ENCODE measurements at places on chromosomes 1 and 21.
A peak's percentile ranks its signal among the peaks of the same experiment; 100 is the strongest.

- no peak for DNase-seq
Observed at GRCh38 chr1:20652300-20652699, 8.9 kb downstream of the DDOST start.

DNA sequence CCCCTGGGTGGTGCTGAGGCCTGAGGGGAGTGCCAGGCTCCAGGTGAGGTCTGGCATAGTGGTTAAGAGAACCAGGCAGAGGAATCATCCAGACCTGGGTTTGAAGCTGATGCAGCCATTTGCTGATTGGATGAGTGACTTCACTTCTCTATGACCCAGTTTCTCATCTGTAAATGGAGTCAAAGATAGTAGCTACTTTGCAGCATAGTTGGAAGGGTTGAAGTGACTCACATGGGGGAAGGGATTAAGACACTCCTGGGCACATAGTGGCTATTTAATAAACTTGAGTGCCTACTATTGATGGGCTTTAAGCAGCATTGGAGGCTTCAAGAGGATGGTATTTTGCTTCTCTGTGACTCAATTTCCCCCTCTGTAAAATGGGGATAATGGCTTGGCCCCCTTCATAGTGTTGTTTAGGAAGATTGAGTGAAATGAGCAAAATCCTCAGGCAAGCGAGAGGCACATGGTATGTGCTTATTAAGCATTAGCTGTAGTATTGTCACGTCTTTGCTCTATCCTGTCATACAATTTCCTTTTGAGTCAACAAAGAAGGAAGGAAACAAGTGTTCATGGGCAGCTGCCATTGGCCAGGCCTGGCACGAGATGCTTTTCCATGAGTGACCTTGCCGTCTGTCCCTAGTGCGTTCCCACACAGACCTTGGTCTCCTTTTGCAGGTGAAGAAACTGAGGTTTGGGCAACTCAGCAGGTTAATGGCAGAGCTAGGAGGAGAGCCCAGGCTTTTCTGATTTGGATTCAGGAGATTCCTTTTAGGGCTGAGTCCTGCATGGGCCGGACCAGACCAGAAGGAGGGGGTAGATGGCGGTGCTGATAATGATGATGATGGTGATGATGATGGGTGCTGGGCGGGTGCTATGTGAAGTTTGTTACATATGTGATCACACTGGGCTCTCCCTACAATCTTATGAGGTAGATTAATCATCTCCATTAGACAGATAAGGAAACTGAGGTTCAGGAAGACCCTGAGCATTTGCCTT is 131.1 kb upstream of the WNT4 start:
- no peak for DNase-seq

- no peak for DNase-seq
Observed at GRCh38 chr1:116357487-116357886, 15.6 kb upstream of the ATP1A1 start.

DNA sequence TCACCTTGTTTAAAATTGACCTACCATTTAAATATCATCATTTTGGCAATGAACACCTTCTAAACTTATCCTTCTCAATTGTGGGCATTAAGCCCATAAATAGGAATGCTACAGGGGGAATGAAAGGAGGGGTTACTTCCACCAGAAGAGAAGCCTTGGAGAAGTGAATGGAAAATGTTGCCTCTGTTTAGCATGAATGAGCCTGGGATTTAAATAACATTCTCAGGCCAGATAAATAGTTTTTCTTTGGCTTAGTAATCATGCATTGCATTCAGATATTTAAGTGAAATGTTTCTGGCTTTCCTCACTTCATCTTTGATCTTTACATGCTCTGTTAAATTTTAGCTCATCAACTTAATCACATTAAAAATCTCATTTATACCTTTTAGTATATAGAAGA is 284.3 kb upstream of the FMN2 start:
- no peak for DNase-seq

- no peak for DNase-seq
Observed at GRCh38 chr21:31041295-31042079, 3.2 kb upstream of the KRTAP19-8 start.

DNA sequence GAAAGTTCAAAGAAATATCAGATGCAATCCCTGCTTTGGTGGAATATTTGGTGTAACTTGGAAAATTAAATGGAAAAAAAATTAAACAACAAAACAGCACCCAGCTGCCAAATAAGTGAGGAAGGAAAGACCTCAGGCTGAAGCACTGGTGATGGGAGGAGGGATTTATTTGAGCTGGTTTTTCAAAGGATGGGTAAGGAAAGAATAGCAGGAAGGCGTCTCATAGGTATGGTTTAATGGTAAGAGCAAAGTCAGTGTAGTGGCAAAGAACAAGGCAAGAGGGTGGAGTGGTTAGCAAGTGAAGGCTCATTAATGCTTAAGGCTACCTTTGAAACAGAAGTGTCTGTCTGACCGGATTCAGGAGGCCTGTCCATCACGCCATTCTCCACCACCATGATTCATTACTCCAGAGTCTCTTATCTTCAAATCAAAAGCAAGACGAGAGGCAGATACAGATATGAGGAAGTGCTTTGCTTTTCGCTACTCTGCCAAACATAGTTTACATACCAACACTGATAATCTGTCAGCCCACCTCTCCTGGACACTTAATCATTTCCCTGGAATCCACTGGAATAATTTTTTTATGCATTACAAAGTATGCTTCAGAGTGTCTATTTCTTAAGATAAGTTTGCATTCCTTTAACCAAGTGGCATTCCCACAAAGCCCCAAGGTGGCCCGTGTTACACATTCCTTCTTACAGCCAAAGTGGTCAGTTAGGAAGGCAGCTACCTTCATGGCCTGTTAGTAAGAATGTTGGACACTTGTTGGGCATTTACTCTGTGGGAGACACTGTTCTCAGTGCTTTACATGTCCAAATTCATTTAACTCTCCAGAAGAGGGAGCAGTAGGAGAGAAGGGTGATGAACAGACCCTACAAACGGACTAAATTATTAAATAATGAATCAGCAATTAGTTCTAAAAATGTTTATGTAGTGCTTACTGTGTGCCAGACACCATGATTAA is 146.6 kb downstream of the ROR1 start:
- DNase-seq = peak; percentile 22

DNA sequence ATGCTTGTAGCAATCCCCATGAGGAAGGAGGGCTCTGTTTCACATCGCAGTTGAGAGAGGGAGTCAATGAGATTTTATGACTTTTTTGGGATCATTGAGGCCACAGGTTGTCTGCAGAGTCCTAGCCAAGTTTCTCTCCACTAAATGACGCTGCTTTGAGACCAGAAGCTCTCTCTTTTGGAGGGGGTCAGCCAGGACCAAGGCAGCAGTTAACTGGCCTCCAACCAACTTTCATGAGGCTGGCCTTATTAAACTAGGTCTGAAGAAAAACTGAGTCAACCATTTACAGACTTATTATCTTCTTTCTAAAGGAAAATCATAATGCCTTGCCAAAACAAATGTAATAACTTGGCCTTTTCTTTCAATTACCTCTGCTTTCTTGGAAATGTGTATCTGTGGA is 8.6 kb downstream of the WLS start:
- no peak for DNase-seq

DNA sequence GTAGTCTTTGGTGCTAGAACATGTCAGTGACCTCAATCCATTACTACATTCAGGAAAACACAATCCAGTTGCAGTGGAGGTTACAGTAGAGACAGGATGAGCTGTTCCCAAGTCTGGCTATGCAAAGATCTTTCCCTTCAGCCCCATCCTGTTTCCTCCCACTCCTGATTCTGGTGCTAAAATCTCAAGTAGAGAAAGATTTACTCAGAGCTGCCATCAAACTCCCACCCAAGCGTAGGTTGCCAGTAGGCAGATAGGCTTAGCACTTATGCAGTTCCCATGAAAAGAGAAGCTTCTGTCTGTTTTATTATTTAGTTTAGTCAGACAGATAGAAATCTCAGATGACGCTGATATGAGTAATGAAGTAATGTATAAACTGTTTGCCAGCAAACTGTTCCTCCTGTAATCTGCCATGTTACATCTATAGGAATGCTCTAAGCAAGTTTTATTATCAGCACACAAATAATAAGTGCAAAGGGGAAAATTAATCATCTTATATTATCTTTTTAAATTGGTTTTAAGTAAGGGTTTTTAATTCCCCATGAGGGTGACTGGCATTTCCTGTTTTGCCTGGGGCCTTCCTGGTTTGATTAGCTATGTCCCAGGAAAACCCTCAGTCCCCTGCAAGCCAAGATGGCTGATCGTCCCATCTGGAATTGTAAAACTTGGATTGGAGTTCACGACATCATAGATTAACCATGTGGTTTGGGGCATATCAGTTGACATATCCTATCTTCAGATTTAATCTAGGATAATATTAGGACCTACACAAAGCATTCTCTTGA is 188.3 kb upstream of the PALMD start:
- no peak for DNase-seq

GRCh38 chr1:83763361-83764095 is 235.4 kb downstream of the TTLL7 start:
- DNase-seq = no peak

GRCh38 chr1:154179946-154180687 is 11.8 kb downstream of the TPM3 start:
- peak; percentile 59 for DNase-seq

GRCh38 chr1:205032508-205032907 is 10.5 kb upstream of the CNTN2 start:
- no peak for DNase-seq

DNA sequence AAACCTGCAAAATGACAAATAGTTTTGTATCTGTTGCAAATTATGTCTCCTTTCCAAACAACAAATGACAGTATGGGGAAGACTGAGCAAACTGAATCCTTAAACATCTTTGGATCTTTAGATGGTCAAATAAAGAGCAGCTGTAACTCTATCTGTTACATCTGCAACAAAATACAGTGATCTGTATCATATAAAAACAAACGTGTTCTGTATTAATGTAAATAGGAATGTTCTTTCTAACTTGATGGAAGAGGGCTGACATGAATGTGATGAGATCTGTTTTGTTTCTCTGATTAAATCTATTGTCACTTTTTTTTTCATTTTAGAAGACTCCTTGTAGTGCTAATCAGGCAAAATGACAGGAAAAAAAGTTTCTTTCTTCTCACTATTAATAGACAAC is 159.5 kb downstream of the GPATCH2 start:
- no peak for DNase-seq

GRCh38 chr1:67939186-67939743 is 106.0 kb upstream of the GNG12 start:
- DNase-seq = no peak
